D341Med (cell line): ENCODE measurements at places on chromosomes 1 and 21.

GRCh38 chr1:87155648-87156047 is 173.0 kb upstream of the LMO4 start:
- no peak for DNase-seq

DNA sequence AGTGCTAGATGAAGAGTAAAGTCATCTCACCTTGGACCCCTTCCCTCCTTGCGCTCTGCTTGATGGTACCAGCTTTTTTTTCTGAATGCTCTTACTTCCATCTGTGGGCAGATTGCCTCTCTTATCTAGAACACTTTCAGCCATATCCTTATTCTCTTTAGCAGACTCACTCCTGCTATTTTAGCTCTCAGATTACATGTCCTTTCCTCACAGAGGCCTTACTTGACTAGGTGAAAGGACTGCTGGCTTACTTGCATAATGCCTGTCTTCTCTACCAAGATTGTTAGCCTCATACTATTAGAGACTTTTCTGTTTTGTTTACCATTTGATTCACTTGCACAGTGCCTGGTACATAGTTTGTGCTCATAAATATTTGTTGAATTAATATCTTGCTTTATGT is 9.3 kb downstream of the IFI44 start:
- DNase-seq: no peak

DNA sequence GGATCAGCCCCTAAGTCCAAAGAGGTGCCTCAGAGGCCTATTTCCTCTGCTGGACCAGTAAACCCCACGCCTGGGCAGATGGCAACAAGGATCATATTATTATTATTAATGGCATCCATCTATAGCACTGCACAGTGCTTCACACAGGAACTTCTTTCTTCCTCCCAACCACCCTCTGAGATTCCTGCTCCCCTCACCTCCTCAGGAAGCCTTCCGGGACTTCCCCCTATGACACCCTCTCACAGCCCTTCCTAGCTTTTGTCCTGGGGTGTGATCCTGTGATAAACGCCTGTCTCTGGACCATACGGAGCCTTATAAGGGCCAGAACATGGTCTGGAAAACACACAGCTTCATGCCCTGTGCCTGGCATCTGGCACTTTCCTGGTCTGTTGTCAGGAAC is 3.2 kb downstream of the FBXO2 start:
- DNase-seq: no peak

DNA sequence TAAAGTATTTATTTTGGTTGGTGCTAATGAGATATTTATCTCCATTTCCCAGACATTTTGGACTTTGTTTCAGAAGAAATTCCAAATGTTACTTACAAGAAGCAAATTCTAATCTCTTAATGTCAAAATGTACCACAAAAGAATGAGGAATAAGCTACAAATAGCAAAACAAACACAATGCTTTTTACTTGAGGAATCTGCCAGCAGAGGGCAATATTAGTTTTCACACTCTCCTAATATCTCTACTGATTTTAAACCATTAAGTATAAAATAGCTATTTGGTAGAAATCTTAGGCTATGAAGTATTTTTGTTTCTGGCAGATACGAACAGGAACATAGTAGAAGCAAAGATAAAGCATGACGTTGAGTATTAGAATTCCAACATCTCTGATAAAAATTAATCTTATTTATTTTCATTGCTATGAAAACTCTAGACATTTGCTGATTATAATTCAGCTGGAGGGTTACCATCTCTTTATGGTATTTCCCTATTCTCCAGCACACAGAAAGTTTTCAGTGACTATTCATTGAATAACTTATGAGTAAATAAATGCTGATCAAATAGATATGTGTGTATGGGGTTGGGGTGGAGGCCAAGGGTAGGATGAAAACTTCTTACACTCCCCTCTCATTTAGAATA is 13.4 kb upstream of the HMCN1 start:
- DNase-seq: no peak

- DNase-seq: no peak
These were observed 16.4 kb downstream of the LAMB3 start for GRCh38 chr1:209635850-209636249.

DNA sequence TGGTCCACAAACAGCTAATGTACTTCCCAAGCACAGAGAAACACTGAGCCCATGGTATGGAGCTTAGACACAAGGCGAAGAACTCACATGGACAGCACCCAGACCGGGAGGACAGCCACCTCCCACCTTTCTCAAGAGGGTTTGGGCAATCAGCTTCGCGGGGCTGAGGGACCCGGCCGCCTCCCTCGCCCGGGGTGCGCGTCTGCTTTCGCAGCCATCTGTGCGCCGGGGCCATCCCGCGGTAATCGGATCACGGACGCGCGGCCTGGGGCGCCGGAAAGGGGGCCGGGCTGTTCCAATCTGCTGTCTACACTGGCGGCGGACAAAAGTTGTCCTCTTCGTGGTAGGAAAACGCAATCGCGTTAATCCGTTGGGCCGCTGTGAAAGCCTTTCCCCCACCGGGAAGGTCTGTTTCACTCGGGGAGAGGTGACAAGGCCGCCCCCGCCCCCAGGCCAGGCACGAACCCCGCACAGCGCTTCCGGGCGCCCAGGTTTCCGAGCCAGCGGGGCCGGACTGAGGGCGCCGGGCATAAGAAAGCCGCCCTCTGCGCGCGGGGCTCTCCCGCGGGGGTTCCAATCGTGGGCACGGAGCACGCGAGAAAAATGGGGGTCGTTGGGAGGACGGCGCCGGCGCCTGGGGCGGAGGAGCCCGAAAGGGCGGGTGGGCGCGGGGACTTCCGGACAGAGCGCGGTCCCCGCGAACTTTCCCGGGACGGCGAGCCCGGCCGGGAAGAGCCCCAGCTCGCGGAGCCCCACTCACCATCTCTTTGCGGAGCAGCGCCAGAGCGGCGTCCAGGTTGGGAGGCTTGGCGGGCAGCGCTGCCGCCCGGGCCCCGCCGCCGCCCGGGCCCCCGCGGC is 664 bp downstream of the FAM89A start:
- peak; percentile 95 for DNase-seq

DNA sequence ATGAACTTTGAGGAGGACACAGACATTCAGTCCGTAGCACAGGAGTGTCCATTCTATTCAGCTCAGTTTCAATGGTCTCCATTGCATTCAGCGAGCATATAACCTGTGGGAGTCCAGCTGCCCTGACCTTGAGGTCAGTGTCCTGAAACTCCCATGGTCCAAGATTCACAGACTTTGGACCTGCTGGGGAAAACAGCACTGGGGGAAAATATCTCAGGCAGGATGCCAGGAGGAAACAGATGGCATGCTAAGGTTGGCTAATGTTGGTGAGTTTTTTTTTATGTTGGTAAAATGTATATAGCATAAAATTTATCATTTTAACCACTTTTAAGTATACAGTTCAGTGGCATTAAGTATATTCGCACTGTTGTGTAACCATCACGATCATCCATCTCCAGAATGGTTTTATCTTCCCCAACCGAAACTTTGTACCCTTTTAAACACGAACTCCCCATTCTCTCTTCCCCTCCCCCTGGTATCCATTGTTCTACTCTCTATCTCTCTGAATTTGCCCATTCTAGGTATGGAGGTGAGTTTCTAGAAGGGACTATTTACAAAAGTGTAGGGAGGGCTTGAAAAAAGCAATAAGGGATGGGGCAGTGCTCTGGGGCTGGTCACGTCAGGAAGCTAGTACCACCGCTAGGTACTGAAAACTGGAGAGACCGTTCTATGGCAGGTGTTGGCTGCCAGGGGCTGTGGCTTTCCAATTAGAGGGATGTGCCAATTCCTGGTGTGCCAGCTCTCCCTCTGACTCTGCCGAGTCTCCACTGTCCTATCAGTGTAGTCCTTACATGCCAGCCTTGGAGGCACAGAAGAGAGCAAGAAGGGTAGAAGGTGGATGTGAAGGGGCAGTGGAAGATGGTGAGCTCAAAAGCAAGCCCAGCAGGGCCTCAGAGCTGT is 85.3 kb downstream of the FOXD2 start:
- DNase-seq: no peak
